Activated T-cell treated with anti-CD3 and anti-CD28 coated beads, Interleukin-2, amount 50 U/mL, for 24 hours (primary cell): ENCODE measurements at places on chromosomes 3 and 15.

DNA sequence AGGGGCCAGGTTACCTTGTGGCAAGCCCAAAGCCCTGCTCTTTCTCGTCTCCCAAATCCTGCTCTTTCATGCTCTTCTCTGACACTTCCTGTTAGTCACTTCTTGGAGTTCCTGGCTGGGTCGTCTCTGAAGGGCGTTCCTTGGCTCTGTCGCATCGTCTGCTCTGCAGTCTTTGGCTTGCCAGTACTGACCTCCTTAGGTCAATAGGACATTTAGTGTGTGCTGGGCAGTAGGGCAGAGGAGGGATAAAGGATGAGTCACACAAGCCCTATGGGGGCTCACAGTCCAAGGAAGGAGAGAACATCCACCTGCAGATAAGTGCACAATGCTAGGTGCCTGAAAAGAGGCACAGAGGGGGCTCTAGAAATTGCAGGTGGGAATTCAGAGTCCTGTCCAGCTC is 87.5 kb downstream of the FAM43A start:
- DNase-seq, result no peak

- DNase-seq, result no peak
These were observed 212.8 kb upstream of the EIF1B start for GRCh38 chr3:40096661-40097111.

DNA sequence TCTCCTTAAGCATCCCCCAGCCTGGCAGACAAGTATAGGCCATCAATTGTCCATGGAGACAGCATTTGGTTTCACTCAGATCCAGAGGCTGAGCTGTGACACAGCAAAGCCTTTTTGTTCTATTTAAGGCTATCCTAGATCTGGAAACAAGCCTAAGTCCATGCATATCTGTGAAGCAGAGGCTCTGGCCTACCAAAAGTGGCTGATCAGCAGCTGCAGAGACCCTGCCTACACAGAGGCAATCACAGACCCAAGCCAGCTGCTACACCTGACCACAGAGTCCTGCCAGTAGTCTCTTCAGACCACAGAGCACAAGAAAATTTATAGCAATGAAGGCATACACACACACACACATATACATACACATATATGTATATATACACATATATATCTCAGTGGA is 501.7 kb upstream of the ARPP21 start:
- DNase-seq, result no peak

DNA sequence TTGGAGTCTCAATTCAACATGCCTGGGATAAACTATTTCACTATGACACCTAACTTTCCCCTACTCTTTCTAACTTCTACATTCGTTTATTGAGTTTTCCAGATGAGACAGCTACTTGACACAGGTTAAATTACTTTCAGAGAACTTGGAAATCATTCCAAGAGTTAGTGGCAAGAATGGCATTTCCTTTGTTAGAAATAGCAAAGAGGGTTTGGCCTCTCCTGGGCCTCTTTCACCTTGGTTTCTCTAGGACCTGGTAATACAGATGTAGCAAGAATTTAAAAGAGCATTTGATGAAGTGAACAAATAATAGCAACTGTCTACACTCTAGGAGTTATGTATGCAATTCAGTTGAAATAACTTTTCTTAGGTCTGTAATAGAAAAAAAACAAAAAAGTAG is 748.9 kb downstream of the MECOM start:
- no peak for DNase-seq

DNA sequence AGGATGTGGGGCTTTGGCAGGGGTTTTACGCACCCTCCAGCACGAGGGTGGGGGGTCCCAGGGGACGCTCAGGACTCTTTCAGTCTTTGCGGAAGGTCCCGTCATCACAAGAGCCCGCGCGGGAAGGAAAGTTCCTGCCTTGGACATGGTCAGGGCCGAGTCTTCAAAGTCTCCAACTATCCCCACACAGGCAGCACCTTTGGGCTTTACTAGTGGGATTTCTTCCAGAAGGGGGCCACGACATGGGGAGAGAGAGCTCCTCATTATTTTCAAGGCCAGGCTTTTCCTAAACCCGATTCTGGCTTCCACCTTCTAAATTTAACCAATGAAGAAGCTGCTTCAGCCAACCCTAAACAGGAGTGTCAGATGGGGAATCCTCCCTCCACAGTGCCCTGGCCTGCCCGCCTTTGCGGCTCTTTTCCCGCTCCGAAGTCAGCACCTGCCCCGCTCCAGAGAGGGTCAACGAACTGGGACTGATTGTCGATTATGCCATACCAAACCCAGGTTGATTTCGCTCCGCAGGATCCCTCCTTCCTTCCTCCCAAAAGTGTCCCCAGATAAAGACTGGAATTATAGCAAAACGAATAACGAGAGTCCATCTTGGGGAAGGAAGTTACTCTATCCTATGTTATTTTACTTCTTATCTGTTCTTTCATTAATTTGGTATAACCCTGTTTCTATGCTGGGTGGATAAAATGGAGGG is 11.0 kb downstream of the SHOX2 start:
- DNase-seq, result no peak

- no peak for DNase-seq
These were observed 470.4 kb downstream of the AGBL1 start for GRCh38 chr15:86550075-86550474.

GRCh38 chr15:57861815-57862586 is 155.5 kb downstream of the POLR2M start:
- DNase-seq, result no peak

DNA sequence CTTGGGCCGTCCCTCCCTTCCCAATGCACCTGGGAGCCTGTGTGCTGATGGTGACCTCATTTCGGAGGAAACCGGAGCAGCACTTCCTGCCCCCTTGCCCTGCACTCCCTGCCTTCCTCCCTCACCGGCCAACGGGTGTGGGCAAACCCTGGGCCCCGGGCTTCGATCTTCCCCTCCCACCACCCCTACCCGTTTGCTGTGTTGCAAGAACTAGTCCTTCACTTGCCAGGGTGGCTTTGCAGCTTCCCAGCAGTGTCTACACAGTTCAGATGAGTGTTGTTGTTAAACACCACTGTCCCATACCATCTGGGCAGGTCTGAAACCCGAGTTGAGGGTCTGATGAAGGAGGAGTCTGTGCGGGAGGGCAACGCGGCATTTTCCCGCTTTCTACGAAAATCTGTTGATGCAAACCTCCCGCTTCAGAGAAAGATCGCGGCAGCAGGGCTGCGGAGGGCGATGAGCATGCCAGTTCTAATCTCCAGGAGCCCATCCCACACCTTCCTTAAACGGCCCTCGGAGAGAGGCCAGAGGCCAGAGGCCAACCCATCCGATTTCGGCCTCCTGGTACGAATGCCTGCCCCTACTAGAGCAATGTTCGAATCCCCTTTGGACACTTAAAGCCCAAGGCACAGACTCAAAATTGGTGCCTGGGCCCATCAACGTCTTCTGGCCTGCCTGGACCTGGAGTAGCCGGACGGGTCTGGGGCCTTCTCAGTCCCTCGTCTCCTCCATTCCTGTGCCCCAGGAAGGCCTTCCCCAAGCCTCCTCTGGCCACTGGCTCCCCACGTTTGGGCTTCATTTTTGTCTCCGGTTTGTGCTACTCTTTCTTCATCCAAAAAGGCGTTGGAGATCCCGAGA is 35.7 kb upstream of the POLG start:
- DNase-seq, result no peak

DNA sequence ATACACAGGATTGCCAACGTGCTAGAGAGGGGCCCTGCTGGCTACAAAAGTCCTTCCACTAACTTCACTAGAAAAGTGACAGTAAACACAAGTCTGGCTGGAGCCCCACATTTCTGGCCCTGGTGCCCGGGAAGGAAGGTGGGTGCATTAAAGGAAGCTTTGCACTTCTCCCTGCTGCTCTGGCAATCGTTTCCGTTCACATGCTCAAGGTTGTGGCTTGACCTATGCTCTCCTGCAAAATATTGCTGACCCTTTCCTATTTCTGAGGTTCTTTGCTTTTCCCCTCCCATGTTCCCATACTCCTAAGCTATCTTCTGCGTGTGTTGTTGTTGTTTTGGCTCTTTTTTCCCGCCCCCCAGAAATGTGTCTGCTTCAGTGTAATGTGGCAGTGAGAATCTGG is 9.1 kb upstream of the CCR3 start:
- DNase-seq, result no peak

GRCh38 chr3:48466386-48467109 is 20.0 kb downstream of the ATRIP start:
- peak; percentile 68 for DNase-seq

DNA sequence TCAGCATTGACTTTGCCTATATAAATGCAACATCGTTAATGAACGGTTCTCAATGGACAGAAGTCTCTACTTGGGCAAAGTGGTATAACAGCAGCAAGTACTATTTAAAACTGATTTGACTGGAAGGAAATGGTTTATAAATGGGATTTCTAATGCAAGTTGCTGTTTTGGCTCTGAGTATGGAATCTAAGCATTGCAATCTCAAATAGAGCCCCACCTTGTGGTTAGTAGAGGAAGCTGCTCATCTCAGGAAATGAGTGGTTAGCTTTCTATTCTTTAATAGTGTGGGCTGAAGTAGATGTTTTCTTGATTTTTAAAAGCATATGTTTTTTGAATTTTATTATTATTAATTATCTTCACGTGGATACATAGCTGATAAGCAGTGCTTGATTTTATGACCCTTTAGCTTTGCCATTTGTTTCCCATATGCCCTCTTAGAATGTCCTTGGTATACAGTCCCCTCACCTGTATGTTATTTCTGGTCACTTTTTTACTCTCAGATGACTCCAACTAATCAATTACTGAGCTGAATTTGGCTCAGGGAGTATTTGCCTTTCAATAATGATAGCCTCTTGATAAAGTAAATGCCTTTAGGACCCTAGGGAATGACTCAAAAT is 67.1 kb downstream of the OXSM start:
- no peak for DNase-seq

DNA sequence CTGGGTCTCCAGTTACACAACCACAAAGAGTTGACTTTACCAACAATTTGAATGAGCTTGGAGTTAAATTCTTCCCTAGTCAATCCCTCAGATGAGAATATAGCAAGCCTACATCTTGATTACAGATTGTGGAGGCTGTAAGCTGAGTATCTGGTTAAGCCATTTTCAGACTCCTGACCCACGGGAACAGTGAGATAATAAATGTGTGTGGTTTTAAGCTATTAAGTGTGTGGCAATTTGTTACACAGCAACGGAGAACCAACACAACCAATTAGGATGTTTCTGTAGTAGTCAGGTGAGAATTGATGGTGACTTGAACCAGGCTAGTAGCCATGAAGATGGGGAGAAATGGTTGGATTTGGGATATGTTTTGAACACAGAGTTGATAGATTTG is 37.7 kb upstream of the SLC4A7 start:
- DNase-seq, result no peak

- no peak for DNase-seq
These were observed 9.6 kb downstream of the UBL7 start for GRCh38 chr15:74451322-74451721.
